Esophagus (tissue), 2 donors: ENCODE measurements at places on chromosomes 6 and 20. TPM values are rescaled to one million over a fixed set of nuclear protein-coding genes. Genes with fewer than 3 reads are reported as not detected.

Gene GID8
- 30.0 TPM for polyA plus RNA-seq

Gene CEBPB
- polyA plus RNA-seq, result 19.6 TPM

Gene OR2H1
- not detected for polyA plus RNA-seq

Gene SLA2
- 0.57 TPM for polyA plus RNA-seq

Gene GNRH2
- polyA plus RNA-seq, result 0.24 TPM

Gene CNBD2
- polyA plus RNA-seq, result 6.1 TPM
